ENCODE measurements at places on chromosomes 13 and 19.

GRCh38 chr19:35775046-35775297 lies 392 bp upstream of the ARHGAP33 start:
- DNase-seq: no peak

- DNase-seq: no peak
Measured at GRCh38 chr13:32159137-32159869, 127.7 kb downstream of the FRY start.

- no peak for DNase-seq
Measured at GRCh38 chr13:83450591-83450990, 431.7 kb downstream of the SLITRK1 start.

GRCh38 chr19:13644645-13645044 lies 119.7 kb upstream of the MRI1 start:
- DNase-seq: no peak

GRCh38 chr19:53792721-53793433 lies 31.2 kb downstream of the NLRP12 start:
- DNase-seq: peak; percentile 56

DNA sequence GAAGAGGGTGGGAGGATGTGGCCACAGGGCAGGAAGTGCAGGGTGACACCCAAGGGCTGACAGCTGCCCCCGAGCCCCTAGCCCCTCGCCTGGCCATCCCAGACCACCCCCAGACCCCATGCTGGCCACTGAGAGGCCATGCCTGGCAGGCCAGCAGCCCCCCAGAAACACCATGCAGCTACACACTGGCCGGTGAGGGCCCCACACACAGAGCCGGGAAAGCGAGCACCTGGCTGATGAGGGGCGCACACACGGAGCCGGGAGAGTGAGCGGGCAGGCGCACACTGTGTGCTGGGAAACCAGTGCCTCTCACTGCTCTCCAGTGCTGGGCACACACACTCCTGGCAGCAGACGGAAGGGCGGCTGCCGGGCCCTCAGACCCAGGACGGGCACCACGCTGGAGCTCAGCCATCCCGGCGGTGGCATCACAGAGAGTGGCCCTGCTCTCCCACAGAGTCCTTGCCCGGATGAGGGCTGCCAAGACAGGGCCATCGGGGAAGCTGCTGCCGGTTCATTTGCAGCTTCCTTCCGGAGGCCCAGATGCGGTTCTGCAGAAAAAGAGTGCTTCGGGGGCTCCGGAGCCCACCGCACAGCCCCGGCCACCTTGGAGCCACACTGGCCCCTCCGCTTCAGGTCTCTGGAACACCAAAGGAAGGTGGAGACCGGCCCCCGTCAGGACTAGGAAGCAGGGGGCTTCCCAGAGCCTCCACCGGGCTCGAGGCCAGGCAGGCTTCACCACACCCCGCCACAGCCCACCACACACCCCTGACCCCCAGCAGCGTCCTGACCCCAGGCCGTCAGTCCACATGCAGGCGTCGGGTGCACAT lies 76.4 kb downstream of the SPACA7 start:
- no peak for DNase-seq

GRCh38 chr13:68380041-68380973 lies 1150.2 kb upstream of the PCDH9 start:
- no peak for DNase-seq

DNA sequence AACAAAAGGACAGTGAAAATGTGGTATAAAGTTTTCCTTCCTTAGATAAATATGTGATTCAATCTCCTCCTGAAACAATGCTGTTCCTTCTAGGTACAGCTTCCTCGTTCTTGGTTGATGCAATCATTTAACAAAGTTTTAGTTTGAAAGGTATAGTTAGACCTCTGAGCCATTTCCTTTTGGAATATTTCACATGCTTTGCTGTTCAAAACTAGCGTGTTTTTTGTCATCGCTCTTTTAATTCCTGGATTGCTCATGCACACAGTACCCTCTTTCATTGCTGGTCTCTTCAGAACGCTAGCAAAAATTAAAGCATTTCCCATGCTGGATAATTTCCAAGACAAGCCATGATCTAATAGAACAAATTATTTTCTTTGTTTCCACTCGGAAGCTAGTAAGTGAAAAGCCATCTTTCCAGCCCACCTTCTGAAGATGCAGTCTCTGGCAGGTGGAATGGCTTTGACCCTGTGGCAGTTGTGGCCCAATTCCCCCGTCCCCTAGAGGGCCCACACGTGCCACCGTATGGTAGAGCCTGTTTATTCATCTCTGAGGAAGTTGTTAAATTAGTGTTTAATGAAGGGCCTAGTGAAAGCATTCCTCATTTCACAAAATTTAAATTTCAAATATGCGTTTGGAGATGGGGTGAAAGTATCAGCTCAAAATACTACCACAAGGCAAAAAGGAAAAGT lies 1040.6 kb upstream of the SLC10A2 start:
- DNase-seq: peak; percentile 79

DNA sequence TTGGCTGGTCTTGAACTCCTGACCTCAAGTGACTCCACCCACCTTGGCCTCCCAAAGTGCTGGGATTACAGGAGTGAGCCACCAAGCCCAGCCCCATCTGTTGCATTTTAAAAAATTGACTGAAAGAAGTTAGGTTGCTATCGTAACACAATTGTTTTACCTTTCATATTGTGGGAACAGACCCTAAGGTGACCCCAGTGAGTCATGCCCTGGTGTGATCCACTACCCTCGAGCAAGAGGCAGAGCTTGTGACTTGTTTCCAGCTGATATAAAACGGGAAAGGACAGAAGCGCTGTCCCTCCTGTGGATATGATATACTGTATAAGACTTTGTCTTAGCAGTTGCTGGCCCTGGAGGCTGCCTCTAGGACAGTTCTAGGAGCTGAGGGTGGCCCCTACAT lies 308.6 kb downstream of the HS6ST3 start:
- DNase-seq: no peak

GRCh38 chr19:11534948-11535347 lies 3.7 kb upstream of the CNN1 start:
- no peak for DNase-seq

DNA sequence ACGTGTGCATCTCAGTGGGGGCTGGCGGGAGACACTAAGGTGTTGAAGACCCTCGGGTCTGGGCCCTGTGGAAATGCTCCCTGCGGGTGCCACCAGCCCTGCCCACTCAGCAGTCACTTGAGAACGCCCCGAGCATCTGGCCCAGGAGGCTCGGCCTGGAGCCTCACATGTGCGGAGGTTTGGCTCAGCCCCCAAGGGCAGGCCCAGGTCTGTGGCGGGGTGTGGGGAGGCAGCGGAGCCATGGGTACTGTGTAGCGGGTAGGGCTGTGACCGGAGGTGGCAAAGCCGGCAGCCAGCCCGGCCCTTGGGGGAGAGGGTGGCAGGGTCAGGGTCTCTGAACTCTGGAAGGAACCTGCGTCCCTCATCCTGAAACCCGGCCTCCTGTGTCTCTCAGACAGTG lies 37.6 kb downstream of the MCF2L start:
- no peak for DNase-seq
